ENCODE measurements at places on chromosomes 16 and 17. TPM values are rescaled to one million over a fixed set of nuclear protein-coding genes. Genes with fewer than 3 reads are reported as not detected.

GRCh38 chr16:12611916-12612597, 191.6 kb downstream of the CPPED1 start:
- no peak overlapping the region for H3K4me3 ChIP-seq
- no peaks in the 10 kb centered on the region for H3K27me3 ChIP-seq
- H3K36me3 ChIP-seq, result no peaks in the 10 kb centered on the region
- H3K4me1 ChIP-seq, result no peaks in the 10 kb centered on the region
- no peak overlapping the region for H3K27ac ChIP-seq

GRCh38 chr17:47276444-47276843, 22.8 kb downstream of the ITGB3 start:
- H3K36me3 ChIP-seq, result no peaks in the 10 kb centered on the region
- no peaks in the 10 kb centered on the region for H3K27me3 ChIP-seq
- no peak overlapping the region for H3K4me3 ChIP-seq
- no peak for DNase-seq

- H3K4me1 ChIP-seq, result no peaks in the 10 kb centered on the region
- no peak overlapping the region for H3K27ac ChIP-seq
- no peak for DNase-seq
- H3K36me3 ChIP-seq, result no peaks in the 10 kb centered on the region
- H3K4me3 ChIP-seq, result no peak overlapping the region
These were observed 88.6 kb upstream of the NKD1 start for GRCh38 chr16:50459496-50460080.

DNA sequence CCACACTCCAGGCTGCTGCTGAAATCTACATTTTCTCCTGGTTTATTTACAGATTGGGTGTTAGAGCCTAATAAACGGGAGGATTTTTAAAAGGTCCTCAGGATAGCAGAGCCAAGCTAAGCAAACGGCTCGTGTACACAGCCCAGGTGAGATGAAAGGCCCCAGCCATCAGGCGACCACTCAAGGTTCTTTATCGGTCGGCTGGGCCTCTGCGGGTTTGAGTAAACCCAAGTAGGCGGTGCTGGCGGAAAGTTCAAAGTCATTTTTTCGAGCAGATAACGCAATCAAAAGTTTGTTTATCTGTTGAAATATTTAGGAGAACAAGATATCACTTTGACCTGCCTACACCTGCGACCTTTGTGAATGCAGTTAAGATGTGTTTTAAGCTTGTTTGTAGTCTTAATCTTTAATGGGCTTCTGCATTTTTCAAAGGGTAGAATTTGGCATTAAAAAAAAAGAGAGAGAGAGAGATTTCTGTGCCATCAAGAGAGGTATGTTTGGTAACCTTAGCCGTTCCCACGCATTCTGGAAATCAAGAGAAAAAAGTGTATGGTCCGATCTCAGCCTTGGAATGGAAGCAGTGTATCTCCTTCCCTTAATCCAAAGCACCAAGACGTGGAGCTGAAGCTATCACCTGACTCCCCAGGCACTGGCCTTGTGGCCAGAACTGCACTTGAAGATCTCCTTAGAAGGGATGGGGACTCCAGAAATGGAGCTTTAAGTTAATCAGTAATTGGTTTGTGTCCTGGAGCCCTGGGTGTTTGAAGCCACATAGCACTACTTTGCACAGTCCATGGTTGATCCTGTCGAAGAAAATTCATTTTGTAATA, 301.7 kb upstream of the IRX5 start:
- no peak overlapping the region for H3K4me3 ChIP-seq
- DNase-seq, result no peak
- H3K4me1 ChIP-seq, result no peaks in the 10 kb centered on the region
- H3K36me3 ChIP-seq, result no peaks in the 10 kb centered on the region
- H3K27me3 ChIP-seq, result no peaks in the 10 kb centered on the region
- no peak overlapping the region for H3K27ac ChIP-seq

DNA sequence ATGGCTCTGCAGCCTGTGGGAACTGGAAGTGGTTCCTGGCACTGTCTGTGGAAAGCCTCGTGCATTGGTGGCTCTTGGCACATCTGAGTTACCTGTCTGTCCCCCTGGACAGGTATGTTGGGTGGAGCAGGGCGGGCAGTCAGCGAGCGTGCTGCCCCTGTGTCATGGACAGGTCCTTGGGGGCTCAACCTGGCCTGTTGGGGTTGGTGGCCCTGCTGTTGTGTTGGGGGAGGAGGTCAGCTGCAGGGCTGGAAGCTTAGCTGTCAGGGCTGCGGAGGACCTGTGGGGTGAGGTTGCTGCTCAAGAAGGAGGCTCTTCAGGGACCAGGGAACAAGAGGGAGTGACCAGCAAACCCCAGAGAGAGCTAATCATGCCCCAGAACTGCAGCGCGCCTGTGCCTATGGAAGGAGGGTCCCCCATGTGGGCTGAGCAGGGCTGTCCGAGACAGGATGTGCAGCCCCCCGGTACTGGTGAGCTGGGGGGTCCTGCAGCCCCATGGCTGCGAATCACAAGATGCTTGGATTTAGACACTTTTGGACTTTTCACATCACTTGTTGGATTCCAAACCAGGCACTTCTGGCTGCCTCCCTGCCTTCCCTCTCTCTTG, 7.2 kb downstream of the NKD1 start:
- H3K27me3 ChIP-seq, result no peaks in the 10 kb centered on the region
- H3K36me3 ChIP-seq, result no peaks in the 10 kb centered on the region
- H3K27ac ChIP-seq, result no peak overlapping the region
- no peak for DNase-seq

GRCh38 chr17:78475211-78475610, 96.8 kb downstream of the PGS1 start:
- no peaks in the 10 kb centered on the region for H3K27me3 ChIP-seq
- no peak overlapping the region for H3K27ac ChIP-seq
- H3K4me1 ChIP-seq, result no peaks in the 10 kb centered on the region
- DNase-seq, result no peak
- no peak overlapping the region for H3K4me3 ChIP-seq

GRCh38 chr16:78490847-78491246, 391.4 kb downstream of the WWOX start:
- no peak overlapping the region for H3K27ac ChIP-seq
- DNase-seq, result no peak
- no peaks in the 10 kb centered on the region for H3K4me1 ChIP-seq

DNA sequence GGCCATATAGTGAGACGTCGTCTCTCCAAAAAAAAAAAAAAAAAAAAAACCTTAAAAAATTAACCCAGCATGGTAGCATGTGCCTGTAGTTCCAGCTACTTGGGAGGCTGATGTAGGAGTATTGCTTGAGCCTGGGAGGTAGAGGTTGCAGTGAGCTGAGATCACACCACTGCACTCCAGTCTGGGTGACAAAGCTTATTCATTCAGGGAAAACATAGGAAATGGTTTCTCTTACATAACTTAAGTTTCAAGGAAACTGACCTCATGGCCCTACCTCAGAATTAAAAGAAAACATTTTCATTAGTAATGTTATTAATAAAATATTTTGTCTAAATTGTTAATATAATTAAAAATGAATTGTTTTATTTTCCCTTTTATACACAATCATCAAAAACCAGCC, 31.4 kb downstream of the COG1 start:
- DNase-seq, result no peak
- H3K4me3 ChIP-seq, result no peak overlapping the region
- no peaks in the 10 kb centered on the region for H3K4me1 ChIP-seq

- H3K36me3 ChIP-seq, result no peaks in the 10 kb centered on the region
- no peak overlapping the region for H3K4me3 ChIP-seq
- DNase-seq, result no peak
- H3K27ac ChIP-seq, result no peak overlapping the region
These were observed 134.1 kb upstream of the HS3ST3A1 start for GRCh38 chr17:13735861-13736260.

- H3K36me3 ChIP-seq, result no peaks in the 10 kb centered on the region
- H3K27ac ChIP-seq, result no peak overlapping the region
- no peak overlapping the region for H3K4me3 ChIP-seq
- no peaks in the 10 kb centered on the region for H3K27me3 ChIP-seq
These were observed 206.0 kb upstream of the MYOCD start for GRCh38 chr17:12459736-12460135.

DNA sequence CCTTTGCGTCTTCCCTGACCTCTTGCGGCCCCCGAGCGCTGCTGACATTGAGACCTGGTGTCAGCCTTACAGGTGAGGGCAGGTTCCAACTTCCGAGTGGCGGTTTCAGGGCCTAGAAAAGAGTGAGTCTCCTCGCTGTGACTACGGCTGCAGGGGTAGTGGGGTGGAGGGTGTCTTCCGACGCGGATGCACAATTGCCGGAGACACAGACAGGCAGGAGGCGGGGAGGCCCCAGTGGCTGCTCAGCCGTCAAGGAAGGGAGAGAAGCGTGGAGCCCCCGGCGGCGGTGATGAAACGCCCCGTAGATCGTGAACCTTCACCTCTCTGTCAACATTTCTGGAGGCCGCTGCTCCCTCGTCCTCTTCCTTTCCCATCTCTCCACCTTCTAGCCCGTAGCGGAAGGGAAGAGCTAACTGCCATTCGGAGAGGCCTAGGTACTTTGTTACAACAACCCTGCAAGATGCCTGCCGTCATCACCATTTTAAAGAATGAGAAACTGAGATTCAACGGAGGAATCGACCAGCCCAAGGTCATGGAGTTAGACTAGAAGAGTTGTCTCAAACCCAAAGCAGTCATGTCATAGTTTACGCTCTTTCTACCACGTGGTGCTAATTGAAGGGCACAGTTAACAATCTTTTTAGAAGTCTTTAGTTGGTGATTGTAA, 485 bp downstream of the DNAJA3 start:
- H3K36me3 ChIP-seq, result no peaks in the 10 kb centered on the region
- peak overlapping the region; percentile 88 for H3K4me3 ChIP-seq
- DNase-seq, result peak; percentile 54
- H3K4me1 ChIP-seq, result peaks cover 7% of the 10 kb centered on the region

DNA sequence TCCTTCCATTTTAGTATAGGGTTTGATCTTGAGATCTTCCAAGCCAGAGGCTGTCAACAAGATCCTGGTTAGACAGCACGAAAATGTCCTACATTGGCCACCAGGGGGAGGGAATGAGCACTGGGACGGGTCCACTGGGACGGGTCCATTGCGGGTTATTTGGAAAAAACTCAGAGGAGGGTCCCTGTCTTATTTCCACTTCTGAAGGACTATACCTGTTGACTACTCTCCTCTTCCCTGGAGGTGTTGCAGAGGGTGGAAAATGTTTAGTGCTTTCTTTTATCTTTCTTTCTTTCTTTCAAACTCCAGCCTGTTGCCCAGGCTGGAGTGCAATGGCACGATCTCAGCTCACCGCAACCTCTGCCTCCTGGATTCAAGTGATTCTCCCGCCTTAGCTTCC, 2.5 kb downstream of the TTLL6 start:
- peak; percentile 78 for DNase-seq
- H3K4me1 ChIP-seq, result peaks cover 4% of the 10 kb centered on the region
- no peak overlapping the region for H3K27ac ChIP-seq
- no peaks in the 10 kb centered on the region for H3K27me3 ChIP-seq
- no peak overlapping the region for H3K4me3 ChIP-seq

- H3K27ac ChIP-seq, result no peak overlapping the region
- no peak for DNase-seq
- no peaks in the 10 kb centered on the region for H3K27me3 ChIP-seq
These were observed 15.8 kb upstream of the RGS9 start for GRCh38 chr17:65121368-65121767.

DNA sequence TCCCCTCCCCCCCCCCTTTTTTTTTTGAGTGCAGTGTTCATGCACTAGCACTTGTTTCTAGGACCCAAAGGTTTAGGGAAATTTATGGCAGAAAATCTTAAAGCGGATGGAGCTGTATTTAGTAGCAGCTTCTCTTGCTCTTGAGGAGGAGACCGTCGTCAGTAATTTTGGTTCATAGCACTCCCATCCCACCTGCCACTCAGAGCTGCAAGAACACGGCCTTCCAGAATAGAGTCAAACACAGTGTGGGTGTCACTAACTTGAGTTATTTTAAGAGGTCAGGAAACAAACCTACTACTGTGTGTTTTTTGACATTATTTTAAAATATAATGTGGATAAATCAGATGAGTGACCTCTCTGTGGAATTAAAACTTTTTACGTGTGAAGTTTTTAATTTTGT, 37.3 kb downstream of the SEC14L1 start:
- no peak overlapping the region for H3K27ac ChIP-seq
- DNase-seq, result no peak
- H3K36me3 ChIP-seq, result no peaks in the 10 kb centered on the region
- no peak overlapping the region for H3K4me3 ChIP-seq
- no peaks in the 10 kb centered on the region for H3K4me1 ChIP-seq

Gene PRAC2
- 19.4 TPM for total RNA-seq

Gene VPS25
- total RNA-seq, result 86.9 TPM

Gene HSD11B2
- total RNA-seq, result 378 TPM

Gene KRTAP16-1
- total RNA-seq, result not detected

Gene PLLP
- 16.7 TPM for total RNA-seq
